ENCODE measurements at places on chromosomes 4 and X.
A peak's percentile ranks its signal among the peaks of the same experiment; 100 is the strongest.

GRCh38 chr4:101201421-101201820, 145.9 kb downstream of the PPP3CA start:
- H3K27me3 ChIP-seq: no peaks in the 10 kb centered on the region
- H3K4me1 ChIP-seq: peaks cover 16% of the 10 kb centered on the region
- no peaks in the 10 kb centered on the region for H3K36me3 ChIP-seq
- H3K4me3 ChIP-seq: no peak overlapping the region

DNA sequence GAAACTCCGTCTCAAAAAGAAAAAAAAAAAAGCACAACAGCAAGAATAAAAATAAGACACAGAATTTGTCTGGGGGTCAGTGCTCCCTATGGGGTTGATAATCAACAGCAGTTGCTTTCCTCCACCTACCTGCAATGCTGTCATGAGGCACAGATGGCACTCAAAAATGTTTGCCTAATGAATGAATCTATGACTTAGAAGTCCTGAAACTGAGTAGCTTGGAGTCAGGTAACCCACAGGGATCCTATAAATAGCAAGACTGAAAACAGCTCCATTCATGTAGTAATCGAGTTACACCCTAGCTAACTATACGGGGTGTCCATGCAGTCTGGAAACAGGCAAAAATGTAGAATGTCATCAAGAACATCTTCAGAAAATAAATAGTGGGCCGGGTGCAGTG, 19.8 kb upstream of the DDX3X start:
- no peak overlapping the region for H3K4me3 ChIP-seq
- no peaks in the 10 kb centered on the region for H3K36me3 ChIP-seq
- no peak for DNase-seq
- no peaks in the 10 kb centered on the region for H3K27me3 ChIP-seq
- H3K27ac ChIP-seq: no peak overlapping the region

- no peaks in the 10 kb centered on the region for H3K36me3 ChIP-seq
- H3K27me3 ChIP-seq: no peaks in the 10 kb centered on the region
- H3K4me1 ChIP-seq: peaks cover 10% of the 10 kb centered on the region
- no peak overlapping the region for H3K27ac ChIP-seq
- DNase-seq: no peak
Observed at GRCh38 chr4:101282076-101282844, 65.1 kb downstream of the PPP3CA start.

- H3K27ac ChIP-seq: no peak overlapping the region
- no peak overlapping the region for H3K4me3 ChIP-seq
- H3K4me1 ChIP-seq: no peaks in the 10 kb centered on the region
- H3K36me3 ChIP-seq: no peaks in the 10 kb centered on the region
- no peaks in the 10 kb centered on the region for H3K27me3 ChIP-seq
Observed at GRCh38 chr4:40200875-40201801, 4.3 kb downstream of the RHOH start.

DNA sequence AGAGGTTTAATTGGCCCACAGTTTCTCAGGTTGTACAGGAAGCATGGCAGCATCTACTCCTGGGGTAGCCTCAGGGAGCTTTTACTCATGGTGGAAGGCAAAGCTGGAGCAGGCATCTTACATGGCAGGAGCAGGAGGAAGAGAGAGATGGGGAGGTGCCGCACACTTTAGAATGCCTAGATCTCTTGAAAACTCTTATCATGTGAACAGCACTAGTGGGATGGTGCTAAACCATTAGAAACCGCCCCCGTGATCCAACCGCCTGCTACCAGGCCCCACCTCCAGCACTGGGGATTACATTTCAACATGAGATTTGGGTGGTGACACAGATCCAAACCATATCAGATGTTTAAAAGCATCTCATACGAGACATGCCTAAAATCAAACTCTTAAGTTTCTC, 41.6 kb upstream of the SCOC start:
- no peaks in the 10 kb centered on the region for H3K36me3 ChIP-seq
- H3K4me1 ChIP-seq: no peaks in the 10 kb centered on the region

DNA sequence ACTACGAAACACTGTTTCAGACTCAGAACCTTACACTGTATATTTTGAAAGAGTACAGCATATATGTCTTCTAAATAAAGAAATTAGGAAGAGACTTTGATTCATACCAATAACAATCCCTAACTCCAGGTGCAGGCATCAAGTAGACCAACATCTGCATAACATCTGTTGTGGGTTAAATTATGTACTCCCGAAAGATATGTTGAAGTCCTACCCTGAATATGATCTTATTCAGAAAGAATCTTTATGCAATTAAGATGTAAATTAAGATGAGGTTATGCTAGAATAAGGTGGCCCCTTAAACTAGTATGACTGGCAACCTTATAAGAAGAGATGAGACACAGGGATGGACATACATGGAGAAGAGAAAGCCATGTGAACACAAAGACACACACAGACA, 117.9 kb downstream of the INPP4B start:
- peak; percentile 16 for DNase-seq
- no peaks in the 10 kb centered on the region for H3K36me3 ChIP-seq
- no peak overlapping the region for H3K4me3 ChIP-seq
- H3K4me1 ChIP-seq: no peaks in the 10 kb centered on the region

DNA sequence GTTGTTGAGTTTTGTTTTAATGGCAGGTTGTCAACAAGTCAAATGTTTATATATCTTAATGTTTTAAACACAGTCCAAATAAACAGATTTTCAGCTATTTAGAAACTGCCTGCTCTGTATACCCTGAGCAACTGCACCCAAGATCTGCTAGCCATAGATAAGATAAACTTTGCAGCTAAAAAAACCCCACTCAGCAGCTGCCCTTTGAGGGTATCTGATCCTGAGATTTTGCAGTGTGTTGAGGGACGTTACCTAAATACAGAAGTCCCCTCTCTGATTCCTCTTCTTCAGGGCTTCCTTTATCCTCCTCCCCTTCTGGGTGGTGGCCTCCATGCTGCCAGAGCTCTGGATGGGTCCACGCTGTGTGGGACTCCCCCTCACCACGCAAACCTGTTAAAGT, 11.0 kb upstream of the FGG start:
- no peaks in the 10 kb centered on the region for H3K36me3 ChIP-seq
- no peak overlapping the region for H3K4me3 ChIP-seq
- peaks cover 2% of the 10 kb centered on the region for H3K27me3 ChIP-seq
- no peak overlapping the region for H3K27ac ChIP-seq
- DNase-seq: no peak

DNA sequence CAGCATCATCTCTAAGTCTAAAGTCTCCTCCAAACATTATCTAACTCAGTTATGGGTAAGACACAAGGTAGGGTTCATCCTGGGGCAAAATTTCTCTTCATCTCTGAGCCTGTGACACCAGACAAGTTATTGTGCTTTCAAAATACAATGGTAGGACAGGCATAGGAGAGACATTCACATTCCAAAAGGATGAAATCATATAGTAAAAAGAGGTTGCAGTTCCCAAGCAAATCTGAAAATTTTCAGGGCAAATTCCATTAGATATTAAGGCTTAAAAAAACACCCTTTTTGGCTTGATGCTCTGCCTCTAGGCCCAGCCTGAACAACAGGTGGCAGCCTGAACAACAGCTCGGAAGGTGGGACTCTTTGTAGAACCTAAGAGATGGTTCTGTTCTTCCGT, 448.3 kb upstream of the SLIT2 start:
- peak; percentile 28 for DNase-seq
- no peaks in the 10 kb centered on the region for H3K27me3 ChIP-seq
- H3K36me3 ChIP-seq: no peaks in the 10 kb centered on the region
- no peak overlapping the region for H3K27ac ChIP-seq
- no peak overlapping the region for H3K4me3 ChIP-seq

GRCh38 chr4:6122496-6122895, 77.9 kb downstream of the JAKMIP1 start:
- no peaks in the 10 kb centered on the region for H3K4me1 ChIP-seq
- no peaks in the 10 kb centered on the region for H3K36me3 ChIP-seq
- H3K4me3 ChIP-seq: no peak overlapping the region
- H3K27me3 ChIP-seq: no peaks in the 10 kb centered on the region

DNA sequence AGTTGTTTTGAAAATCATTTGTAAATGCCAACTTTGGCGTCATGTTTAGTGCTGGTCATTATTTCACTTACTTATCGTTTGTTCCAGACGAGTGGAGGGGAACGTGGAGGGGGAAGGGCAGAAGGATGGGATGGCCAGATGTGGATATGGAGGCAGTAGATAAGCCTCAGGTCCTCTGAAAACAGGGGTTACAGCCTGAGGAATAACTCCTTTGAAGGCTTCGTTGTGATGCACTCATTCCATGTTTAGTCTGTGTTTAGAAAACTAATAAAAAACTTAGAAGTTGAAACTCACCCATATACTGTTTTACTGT, 1.1 kb downstream of the MOB1B start:
- no peaks in the 10 kb centered on the region for H3K4me1 ChIP-seq
- peak; percentile 34 for DNase-seq
- no peaks in the 10 kb centered on the region for H3K27me3 ChIP-seq

DNA sequence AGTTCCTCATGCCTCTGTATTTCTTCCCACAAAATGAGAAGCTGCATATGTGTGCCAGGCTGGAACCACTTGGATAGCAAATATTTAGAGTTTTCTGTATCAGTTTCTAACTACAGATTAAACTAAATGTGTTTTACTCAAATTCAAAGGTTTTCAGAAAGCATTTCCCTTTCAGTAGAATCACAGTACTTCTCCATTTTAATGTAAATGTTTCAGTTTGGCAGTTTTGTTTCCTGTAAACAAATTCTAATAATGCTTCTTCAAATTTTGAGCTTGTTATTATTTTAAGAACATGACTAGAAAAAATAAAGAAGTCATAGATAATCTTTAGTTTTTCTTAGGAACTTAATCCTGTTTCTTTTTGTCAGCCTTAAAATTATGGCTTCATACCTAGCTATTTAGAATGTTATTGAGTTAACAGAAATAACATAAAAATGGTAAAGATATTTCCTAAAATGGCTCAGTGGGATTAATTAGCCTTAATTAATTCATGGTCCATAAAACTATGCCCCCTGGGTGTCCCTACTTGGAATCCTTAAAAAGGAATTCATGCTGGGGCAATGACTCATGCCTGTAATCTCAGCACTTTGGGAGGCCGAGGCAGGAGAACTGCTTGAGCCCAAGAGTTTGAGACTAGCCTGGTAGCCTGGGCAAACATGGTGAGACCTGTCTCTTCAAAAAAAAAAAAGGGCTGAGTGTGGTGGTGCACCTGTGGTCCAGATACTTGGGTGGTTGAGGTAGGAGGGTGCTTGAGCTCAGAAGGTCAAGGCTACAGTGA, 83.8 kb upstream of the GPR34 start:
- no peaks in the 10 kb centered on the region for H3K27me3 ChIP-seq
- H3K36me3 ChIP-seq: no peaks in the 10 kb centered on the region
- DNase-seq: no peak
- no peak overlapping the region for H3K27ac ChIP-seq
- H3K4me1 ChIP-seq: no peaks in the 10 kb centered on the region

Measured in fibroblast of lung (primary cell).